GM12865 (cell line): ENCODE measurements at places on chromosomes 3 and 15.

DNA sequence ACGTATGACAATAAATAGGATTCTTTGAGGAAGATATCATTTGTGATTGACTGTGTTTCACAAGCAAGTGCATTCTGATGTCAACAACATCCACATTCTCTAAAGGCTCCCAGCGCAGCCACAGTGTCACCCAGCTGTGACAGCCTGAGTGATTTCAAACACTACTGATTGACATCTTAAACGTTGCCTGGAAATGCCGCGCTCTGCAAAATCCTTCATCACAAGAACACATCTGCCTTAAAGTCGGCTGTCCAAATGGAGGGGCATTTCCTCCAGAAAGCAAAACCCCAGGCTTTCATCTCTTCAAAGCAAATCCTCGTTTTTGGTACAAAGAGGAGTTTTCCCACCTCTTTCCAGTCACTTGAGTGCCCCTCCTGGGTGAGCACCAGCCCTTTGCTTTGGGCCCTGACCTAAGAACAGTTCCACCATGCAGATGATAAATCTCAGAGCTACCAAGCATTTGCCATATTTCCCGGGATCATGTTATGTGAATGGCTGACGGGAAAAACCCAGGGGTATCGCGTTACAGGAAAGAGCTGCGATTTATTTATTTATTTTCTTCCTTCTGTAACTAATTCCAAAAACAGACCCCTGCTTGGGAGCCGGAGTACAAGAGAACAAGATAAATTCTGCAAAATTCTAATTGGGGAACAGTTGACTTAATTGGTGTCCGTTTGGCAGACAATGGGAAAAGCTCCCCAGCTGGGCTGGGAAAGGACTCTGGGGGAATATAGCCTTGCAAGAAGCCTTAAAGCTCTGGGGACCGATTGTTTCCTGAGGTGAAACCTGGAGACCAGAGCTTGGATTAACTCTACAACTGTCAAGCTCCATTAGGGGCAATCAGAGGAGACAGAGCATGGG, 703.8 kb upstream of the NR2F2 start:
- peak; percentile 34 for DNase-seq

DNA sequence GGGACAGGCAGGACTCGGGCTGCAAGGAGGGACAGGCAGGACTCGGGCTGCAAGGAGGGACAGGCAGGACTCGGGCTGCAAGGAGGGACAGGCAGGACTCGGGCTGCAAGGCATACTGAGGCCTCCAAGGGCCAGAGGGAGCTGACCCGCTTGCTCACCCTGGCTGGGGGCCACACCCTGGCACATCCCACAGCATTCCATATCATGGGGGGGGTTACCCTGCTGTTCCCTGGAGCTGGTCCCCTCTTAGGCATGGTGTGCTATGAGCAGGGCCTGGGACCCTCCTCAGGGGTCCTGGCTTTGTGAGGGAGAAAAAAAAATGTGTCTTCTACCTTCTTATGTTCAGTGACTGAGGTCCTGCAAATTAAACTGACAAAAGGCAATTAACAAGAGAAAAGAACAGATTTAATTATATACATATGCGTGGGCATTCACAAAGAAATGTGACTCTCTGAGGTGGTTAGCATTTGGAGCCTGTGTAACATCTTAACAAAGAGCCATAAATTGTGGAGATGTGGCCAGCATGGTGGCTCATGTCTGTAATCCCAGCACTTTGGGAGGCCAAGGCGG, 97.6 kb upstream of the ALDH1A3 start:
- DNase-seq, result no peak

- no peak for DNase-seq
Observed at GRCh38 chr15:40244961-40245523, 6.2 kb downstream of the PAK6 start.

DNA sequence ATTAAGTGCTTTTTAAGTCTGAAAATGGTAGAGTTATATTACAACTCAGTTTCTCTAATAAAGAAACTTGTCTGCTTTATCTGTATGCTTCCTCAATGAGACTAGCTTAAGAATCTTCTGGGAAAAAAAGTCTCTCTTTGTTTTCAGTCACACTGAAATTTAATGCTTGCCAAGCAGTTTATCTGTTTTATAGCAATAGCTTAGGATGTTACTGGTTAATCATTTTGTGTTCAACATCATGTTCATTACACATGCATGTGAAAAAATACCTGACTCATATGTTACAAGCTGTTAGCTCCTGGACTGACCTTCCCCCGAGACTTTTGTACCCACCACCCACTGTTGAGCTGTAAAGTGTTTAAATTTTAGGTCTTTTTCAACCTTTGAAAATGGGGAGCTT, 706.2 kb upstream of the CBLB start:
- no peak for DNase-seq

GRCh38 chr3:176296066-176296597, 901.1 kb downstream of the TBL1XR1 start:
- no peak for DNase-seq

- no peak for DNase-seq
Observed at GRCh38 chr3:4601892-4602291, 108.7 kb downstream of the ITPR1 start.

- DNase-seq, result no peak
Observed at GRCh38 chr3:152203652-152204051, 65.1 kb upstream of the MBNL1 start.

GRCh38 chr3:55968331-55968730, 481.2 kb upstream of the WNT5A start:
- DNase-seq, result no peak

DNA sequence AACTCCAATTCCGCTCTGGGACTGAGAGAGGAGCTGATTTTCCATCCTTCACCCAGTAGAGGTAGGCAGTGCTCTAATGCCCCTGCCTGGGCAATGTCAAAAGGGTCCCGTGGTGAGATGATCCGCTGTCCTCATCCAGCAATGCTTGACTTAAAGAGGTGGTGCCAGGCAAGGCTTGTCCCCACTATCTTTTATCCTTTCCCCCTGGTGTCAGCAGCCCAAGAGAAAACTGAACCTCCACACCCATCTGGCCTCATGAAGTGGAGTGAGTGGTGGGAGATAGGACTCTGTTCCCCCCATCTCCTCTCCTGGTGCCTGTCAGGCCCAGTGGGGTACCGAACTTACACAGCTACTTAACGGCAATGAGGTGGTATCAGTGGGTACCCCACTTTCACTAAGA, 107.1 kb downstream of the ABHD5 start:
- no peak for DNase-seq

GRCh38 chr3:171531716-171532115, 71.5 kb upstream of the TNIK start:
- DNase-seq, result no peak

DNA sequence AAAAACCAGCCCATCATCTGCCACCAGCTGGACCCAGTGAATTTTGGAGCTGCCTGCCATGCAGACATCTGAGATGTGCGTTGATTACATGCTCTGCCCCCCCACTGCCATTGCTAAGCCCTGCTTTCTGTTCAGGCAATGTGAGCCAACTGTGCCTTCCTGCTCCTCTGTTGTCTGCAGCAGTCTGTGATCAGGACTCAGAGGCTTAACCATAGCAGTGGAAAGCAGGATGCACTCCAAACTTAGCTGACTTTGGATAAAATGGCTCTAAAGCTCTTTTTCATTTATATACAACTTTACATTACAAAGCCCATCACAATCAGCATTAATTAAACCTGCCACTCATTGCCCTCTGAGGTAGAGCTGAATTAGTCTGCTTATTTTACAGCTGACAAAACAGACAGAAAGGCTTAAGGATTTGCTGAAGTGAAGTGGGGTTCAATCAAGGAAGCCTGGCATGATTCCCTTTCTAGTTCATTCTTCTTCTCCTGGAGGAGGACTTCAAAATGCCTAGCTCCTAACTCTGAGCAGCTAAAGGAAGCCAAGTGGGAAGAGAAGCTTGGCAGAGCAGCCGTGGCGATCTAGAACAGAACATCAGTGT, 15.7 kb upstream of the RPS27L start:
- DNase-seq, result no peak

- no peak for DNase-seq
Observed at GRCh38 chr3:50491023-50491422, 12.4 kb downstream of the CACNA2D2 start.

DNA sequence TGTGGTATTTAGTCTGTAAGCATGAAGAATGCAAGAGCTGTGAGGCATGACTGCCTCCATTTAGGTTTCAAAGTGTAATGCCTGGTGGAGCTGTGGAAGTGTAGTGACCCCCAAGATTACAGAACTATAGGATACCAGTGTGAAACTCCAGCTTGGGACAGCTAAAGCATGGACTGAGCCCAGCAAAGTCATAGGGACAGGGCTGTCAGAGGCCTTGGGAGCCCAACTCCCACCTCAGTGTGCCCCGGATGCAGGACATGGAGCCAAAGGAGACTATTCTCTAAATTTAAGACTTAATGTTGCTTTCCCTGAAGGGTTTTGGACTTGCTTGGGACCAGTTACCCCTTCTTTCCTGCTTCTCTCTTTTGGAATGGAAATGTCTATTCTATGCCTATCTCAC, 10.8 kb downstream of the GPR15 start:
- DNase-seq, result no peak

DNA sequence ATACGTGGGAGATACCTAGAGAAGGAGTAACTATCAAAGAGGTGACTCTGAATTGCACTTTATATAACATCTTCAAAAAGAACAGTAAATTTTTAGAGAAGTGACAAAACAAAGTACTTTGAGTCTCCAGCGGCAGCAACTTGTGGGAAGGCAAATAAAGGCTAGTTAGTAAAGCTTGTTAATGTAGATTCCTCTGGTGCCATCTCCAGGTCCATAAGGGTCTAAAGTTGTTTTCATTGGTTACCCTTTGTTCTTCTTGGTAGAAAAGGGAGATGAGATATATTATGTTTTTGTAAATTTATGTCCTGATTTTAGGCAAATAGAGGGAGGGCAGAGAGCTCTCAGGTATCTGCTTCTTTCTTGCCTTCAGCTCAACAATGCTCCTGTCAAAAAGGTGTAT, 161.6 kb downstream of the MYRIP start:
- no peak for DNase-seq

GRCh38 chr15:58026051-58026450, 39.5 kb downstream of the ALDH1A2 start:
- no peak for DNase-seq

DNA sequence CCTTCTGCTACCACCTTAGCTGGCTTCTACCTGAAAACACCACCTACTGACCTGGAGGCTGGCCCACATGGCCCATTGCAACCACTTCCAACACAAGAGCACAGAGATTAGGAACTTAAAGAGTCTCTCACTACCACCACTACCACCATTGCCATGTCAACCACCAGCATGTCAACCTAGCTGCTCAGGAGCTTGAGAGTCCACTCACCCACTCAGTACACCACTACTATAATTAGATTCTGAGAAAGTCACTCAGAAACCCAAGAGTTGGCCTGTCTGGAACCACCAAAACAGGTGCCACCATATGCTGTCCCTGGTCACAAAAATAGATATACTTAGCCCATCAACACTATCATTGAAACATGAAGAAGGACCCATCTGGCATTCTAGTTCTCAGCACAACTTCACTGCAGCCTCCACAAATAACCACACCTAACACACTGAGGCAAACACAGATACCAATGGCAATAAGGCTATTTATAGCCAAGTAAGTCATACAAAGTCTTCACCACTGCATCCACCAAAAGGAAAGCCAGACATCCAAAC, 806.7 kb upstream of the EPHA6 start:
- peak; percentile 3 for DNase-seq

- peak; percentile 66 for DNase-seq
Observed at GRCh38 chr3:178001670-178002101, 534.5 kb upstream of the KCNMB2 start.

GRCh38 chr3:24963762-24964625, 464.1 kb upstream of the RARB start:
- DNase-seq, result peak; percentile 13

- DNase-seq, result no peak
Observed at GRCh38 chr3:33426068-33426467, 14.1 kb downstream of the UBP1 start.

DNA sequence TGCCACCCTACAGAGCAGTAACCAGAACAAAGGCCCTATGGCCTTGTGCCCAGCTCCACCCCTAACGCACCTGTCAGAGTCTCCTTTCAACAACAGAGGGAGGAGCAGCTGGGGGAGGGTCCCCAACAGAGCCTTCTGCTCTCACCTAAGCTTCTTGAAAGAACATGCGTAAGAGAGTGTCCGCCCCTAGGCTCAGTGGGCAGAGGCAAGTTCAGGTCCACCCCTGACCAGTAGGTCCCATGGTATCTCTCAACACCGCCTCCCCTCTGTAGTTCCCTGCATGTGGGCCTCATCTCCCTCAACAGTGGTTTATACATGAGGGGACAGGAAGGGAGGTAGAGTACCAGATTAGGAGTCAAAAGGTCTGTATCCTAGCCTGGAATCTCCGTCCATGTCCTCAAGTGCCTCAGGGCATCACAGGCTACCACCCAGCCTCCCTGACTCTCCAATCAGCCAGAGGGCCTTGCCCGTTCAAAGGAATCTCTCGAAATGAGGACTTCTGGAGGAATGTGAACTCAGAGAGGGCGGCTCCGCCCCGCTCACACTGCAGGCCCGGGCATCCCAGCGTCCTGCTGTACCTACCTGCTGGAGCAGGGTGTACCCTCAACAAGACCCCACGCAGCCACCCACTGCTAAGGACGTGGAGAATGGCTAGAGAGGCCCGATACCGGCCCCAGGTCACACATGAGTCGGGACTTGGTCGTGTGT, 680 bp downstream of the POC1A start:
- DNase-seq, result peak; percentile 26

DNA sequence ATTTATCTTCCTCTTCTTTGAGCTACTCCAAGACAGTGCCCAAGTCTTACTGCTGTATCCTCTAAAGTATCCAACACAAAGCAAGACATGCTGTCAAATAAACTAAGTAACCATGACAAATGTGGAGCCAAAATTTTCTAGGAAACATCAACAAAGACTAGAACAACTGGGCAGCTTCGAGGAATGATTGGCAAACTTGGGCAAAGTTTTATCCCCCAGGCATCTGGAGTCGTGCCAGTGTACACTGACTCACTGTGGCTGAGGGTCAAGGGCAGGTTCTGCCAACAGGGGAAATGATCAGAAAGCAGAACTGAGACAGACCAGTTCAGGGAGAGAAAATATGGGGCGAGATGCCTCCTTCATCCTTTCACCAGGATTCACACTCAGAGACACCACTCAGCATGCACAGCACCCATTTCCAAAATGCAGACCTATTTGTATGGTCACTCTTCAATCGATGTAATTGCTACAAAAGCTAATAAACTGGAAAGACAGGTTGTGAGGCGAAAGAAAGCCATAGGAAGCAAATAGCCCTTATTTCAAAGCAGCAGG, 65.8 kb downstream of the MB21D2 start:
- DNase-seq, result peak; percentile 72

- no peak for DNase-seq
Observed at GRCh38 chr15:89814112-89814742, 425 bp downstream of the ANPEP start.

GRCh38 chr3:71189480-71189879, 394.0 kb downstream of the FOXP1 start:
- DNase-seq, result no peak

DNA sequence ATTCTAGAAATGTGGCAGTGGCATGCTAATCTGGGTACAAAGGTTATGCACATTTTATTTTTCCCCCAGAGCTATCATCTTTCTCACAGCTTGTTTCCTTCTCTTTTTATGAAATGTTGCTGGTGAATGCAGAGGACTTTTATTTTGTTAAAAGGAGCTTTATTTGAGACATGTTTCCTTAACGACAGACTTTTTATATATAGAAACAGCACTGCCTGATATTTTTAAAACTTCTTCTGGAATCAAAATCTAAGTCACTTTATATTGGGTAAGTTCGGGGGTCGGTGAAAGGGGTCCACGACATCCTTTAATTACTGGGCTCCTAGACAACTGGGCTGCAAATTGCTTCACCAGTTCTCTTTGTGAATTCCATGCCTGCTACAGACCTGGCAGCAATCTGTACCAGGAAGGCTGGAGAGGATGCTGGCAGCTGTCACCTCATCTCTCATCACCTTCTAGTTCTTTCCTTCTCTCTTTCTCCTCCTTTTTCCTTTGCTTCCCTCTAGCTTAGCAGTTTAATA, 464.7 kb downstream of the PDCD6IP start:
- no peak for DNase-seq
